Activated T-helper 1 cell treated with anti-CD3 and anti-CD28 coated beads, Interleukin-12 subunit alpha, Interleukin-12 subunit beta, Interleukin-2, Interleukin-4 antibody, amounts not matched to agents 30 ng/mL and 10 ng/mL and 1 ng/mL, durations not matched to agents 14 hours and 24 hours and 36 hours (primary cell): ENCODE measurements at places on chromosomes 12 and 14.
A peak's percentile ranks its signal among the peaks of the same experiment; 100 is the strongest.

GRCh38 chr14:99266181-99267178 lies 5.5 kb downstream of the BCL11B start:
- peak overlapping the region; percentile 99 for H3K4me3 ChIP-seq
- H3K27ac ChIP-seq = peak overlapping the region; percentile 100
- peak; percentile 82 for DNase-seq
- no peaks in the 10 kb centered on the region for H3K27me3 ChIP-seq

- H3K27me3 ChIP-seq = no peaks in the 10 kb centered on the region
- no peaks in the 10 kb centered on the region for H3K4me1 ChIP-seq
- H3K36me3 ChIP-seq = no peaks in the 10 kb centered on the region
- H3K27ac ChIP-seq = no peak overlapping the region
- no peak overlapping the region for H3K4me3 ChIP-seq
Measured at GRCh38 chr12:85588221-85588620, 248.0 kb downstream of the RASSF9 start.

DNA sequence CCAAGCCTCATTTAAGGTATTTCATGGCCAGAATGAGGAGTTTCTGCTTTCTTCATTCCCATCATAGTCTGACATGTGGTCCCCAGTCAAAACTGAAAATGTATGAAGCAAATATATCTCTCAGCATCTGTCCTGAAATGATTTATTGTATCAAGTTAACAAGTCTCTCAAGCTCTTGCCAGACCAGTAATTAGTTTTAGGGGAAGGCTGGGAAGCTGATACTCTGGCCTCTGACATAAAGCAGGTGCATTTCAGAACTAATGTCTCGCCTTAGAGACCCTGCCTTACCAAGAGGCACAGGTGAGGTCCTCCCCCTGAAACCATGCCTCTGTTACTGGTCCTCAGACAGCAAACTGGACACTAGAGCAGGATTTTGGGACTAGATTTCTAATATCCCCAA lies 266.5 kb downstream of the SLC15A4 start:
- H3K27ac ChIP-seq = no peak overlapping the region
- H3K4me3 ChIP-seq = no peak overlapping the region
- H3K27me3 ChIP-seq = no peaks in the 10 kb centered on the region

- no peak overlapping the region for H3K27ac ChIP-seq
- no peak for DNase-seq
- no peak overlapping the region for H3K4me3 ChIP-seq
- peaks cover 2% of the 10 kb centered on the region for H3K27me3 ChIP-seq
Measured at GRCh38 chr12:127146991-127147718, 1119.8 kb upstream of the TMEM132C start.

- peak overlapping the region; percentile 92 for H3K4me3 ChIP-seq
- peaks cover 56% of the 10 kb centered on the region for H3K4me1 ChIP-seq
- peaks cover 4% of the 10 kb centered on the region for H3K27me3 ChIP-seq
- H3K27ac ChIP-seq = peak overlapping the region; percentile 99
- peak; percentile 43 for DNase-seq
- peaks cover 5% of the 10 kb centered on the region for H3K36me3 ChIP-seq
Measured at GRCh38 chr12:25052196-25052913, 103.5 kb upstream of the BCAT1 start.

- H3K4me3 ChIP-seq = no peak overlapping the region
- no peak overlapping the region for H3K27ac ChIP-seq
- peaks cover 27% of the 10 kb centered on the region for H3K36me3 ChIP-seq
- no peak for DNase-seq
- peaks cover 18% of the 10 kb centered on the region for H3K4me1 ChIP-seq
Measured at GRCh38 chr14:33918256-33918655, 32.6 kb downstream of the EGLN3 start.

DNA sequence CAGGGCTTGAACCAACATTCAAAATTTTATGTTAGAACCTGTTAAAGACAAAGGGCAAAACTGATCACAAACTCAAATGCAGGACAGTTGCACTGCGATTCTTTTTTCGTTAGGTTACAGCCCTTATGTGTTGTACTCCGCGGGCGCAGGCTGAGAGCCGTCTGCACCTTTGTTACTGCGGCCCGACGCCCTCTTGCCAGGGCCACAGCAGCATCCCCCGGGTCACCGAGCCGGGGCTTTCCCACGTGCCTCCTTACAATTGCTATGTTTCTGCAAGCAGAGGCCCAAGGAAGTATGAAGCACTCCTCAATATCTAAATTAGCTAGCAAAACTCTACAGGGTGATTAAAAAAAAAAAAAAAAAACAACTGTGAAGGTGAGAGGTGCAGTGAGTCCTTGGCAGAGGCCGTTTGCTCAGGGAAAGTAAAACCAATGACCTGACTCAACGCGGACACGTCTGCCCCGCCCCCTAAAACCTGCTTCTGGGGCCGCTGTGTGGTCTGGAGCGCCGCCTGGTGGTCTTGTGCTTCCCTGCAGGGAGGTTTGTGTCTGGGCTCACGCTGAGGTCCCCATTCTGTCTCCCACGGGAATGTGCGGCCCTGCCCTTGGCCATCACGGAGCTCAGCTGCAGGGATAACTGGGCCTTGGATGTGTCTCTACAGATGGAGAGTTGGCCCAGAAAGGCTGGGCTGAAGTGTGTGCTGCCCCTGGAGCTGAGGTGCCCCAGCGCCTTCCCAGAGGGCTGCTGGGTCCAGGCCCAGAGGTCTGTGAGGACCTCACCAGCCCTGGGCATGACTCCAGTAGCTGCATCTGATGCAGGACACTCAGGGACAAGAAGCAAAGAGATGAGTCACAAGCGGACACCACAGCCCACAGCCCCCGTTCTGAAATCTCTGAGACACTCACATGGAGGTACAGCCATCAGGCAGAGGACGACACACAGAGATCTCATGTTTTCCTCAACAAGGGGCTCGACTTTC lies 418.5 kb downstream of the TMEM121 start:
- H3K36me3 ChIP-seq = no peaks in the 10 kb centered on the region
- H3K4me3 ChIP-seq = no peak overlapping the region
- H3K27me3 ChIP-seq = peaks cover 9% of the 10 kb centered on the region
- H3K4me1 ChIP-seq = peaks cover 8% of the 10 kb centered on the region
- no peak overlapping the region for H3K27ac ChIP-seq

DNA sequence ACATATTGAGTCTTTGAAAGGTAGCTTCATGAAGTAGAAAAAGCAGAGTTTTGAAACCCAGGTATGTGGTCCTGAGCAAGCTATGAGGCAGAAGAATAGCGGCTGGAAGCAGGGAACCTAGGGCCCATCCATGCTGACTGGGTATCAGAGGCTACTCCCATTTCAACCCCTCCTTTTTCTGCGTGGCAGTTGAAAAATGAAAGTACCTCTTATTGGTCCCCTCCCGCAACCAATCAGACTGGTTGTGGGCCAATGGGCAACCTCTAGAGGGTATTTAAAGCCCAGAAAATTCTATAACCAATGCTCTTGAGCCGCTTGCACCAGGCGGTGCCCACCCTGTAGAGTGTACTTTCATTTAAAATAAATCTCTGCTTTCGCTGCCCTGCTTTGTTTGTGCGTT lies 1.6 kb upstream of the SNRPF start:
- H3K27ac ChIP-seq = no peak overlapping the region
- H3K4me1 ChIP-seq = peaks cover 7% of the 10 kb centered on the region
- H3K4me3 ChIP-seq = no peak overlapping the region
- H3K27me3 ChIP-seq = peaks cover 5% of the 10 kb centered on the region
- peaks cover 12% of the 10 kb centered on the region for H3K36me3 ChIP-seq
- DNase-seq = no peak
